ENCODE measurements at places on chromosomes 4 and X.

GRCh38 chr4:24396988-24397387 is 187.4 kb downstream of the DHX15 start:
- DNase-seq, result no peak

DNA sequence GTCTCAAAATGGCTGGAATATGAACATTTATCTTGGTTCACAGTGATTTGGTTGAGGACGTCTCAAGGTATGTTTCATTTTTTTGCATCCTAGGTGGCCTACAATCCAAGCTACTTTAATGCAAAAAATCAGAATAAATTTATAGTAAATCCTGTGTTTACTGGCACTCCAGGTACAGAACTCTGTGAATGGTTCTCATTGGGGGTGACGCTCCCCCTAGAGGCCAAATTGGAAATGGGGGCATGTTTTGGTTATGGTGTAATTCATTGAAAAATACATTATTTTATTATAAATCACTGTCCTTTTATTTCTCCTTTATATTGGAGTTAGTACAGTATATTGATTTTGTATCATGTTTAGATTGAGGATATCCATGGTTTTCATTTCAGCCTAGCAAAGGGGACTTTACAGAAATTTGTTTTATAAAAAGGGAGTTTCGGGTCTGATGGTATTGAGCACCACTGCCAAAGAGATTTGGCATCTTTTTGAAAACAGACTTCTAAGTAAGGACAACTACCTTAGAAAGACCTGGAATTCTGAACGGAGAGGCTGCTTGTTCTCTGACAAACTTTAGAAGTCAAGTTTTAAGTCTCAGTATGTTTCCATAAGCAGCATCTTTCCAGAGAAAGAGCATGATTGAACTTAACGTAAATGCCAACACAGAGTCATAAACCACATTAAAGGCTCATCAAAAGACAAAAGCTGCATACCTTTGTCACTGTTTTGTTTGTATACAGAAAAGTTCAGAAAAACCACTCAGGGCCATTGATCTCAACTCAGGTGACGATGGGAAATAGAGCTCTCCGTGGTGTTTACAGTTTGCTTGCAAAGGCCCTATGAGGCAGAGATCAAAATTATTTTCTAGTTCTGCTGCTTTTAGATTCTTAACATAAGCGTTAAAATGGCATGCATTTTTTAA is 19.4 kb downstream of the MTM1 start:
- DNase-seq, result peak; percentile 45

GRCh38 chr4:162061214-162061613 is 102.6 kb downstream of the FSTL5 start:
- DNase-seq, result no peak

- DNase-seq, result peak; percentile 66
Observed at GRCh38 chr4:85842540-85842939, 367.6 kb downstream of the ARHGAP24 start.

- no peak for DNase-seq
Observed at GRCh38 chr4:103996064-103996463, 276.3 kb upstream of the TACR3 start.

DNA sequence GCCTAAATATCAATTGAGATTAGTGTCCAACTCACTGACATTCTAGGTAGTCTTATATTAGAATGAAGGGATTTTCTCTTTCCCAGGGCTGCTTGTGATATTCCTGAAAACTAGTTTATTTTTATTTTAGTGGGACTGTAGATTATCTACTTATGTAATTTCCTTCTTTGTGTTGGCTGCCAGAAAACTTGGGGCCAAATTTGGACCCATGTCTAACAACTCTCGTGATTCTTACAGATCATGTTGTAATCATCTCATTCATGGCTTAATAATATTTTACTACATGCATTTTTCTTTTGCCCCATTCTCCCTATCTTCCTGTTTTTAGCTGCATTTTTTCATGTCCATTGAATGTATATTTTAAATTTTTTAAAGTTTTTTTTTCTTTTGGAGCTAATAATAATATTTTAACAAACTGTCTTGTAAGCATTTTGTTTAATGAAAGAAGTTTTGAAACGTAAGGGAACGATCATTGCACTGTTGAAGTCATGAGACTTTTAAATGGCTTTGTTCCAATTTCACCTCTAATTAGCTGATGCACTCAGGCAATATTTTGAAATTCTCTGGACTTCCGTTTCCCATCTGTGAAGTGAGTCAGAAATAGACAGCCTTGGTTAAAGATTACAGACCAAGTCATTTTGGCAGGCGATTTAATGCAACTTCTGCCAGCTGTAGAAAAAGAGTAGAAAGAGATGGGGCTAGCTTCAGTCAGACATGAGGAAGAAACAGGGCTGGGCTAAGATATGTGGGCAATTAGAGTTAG is 14.3 kb upstream of the TDO2 start:
- no peak for DNase-seq

DNA sequence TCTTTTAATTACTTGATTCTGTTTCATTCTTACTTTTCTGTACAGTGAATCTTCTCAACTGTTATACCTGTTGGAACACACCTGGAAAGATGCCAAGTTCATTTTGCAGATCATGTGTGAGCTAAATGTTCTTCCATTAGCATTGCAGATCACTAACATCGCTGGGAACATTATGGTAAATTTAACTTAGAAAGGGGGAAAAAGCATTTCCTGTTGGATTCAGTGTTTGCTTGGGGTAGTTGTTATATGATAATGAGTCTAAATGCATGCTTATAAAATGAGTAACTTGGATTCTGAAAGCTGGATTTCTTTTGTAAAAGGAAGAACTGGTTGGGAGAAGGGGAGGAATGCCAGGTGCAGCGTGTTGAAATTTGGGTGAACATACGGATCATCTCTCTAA is 47.6 kb downstream of the POLA1 start:
- no peak for DNase-seq

Measured in NAMALWA (cell line).